ENCODE measurements at places on chromosomes 2 and 18. TPM values are rescaled to one million over a fixed set of nuclear protein-coding genes. Genes with fewer than 3 reads are reported as not detected.

ACMSD gene
- total RNA-seq = not detected

PJVK gene
- 2.1 TPM for total RNA-seq

ATOH8 gene
- 129 TPM for total RNA-seq

PID1 gene
- total RNA-seq = 32.3 TPM

CYBRD1 gene
- total RNA-seq = 120 TPM

DNA sequence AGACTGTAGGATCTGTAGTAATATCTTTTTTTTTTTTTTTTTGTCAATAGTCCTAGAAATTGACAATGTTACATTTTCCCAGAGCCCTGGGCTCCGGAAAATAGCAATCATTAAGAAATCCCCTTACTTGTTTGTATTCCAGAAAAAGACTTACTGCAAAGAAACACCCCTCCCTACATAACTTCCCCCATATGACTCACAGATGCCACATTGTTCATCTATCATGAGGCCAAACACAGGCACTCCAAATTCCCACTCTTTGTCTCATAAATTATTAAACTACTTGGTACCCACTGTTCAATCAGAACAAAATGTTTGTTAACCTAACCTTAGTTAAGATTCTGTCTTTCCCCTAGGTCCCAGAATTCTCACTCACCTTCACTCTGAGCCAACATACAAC is 53.5 kb downstream of the TEX51 start:
- DNase-seq = no peak

- peak; percentile 7 for DNase-seq
Measured at GRCh38 chr2:176978921-176979320, 233.7 kb upstream of the HNRNPA3 start.

GRCh38 chr18:75264195-75264594 is 53.6 kb downstream of the TSHZ1 start:
- DNase-seq = no peak

- peak; percentile 6 for DNase-seq
Measured at GRCh38 chr2:96116879-96117533, 635 bp upstream of the ADRA2B start.

- DNase-seq = no peak
Measured at GRCh38 chr2:16774980-16775898, 109.6 kb upstream of the CYRIA start.

- DNase-seq = peak; percentile 78
Measured at GRCh38 chr2:226426292-226426736, 373.3 kb downstream of the IRS1 start.

GRCh38 chr18:7388741-7389140 is 157.9 kb downstream of the LRRC30 start:
- no peak for DNase-seq

Data from LHCN-M2 (cell line).